ENCODE measurements at places on chromosomes 6 and 20.

- no peak for ATAC-seq
Observed at GRCh38 chr6:7806711-7807110, 80.8 kb downstream of the BMP6 start.

DNA sequence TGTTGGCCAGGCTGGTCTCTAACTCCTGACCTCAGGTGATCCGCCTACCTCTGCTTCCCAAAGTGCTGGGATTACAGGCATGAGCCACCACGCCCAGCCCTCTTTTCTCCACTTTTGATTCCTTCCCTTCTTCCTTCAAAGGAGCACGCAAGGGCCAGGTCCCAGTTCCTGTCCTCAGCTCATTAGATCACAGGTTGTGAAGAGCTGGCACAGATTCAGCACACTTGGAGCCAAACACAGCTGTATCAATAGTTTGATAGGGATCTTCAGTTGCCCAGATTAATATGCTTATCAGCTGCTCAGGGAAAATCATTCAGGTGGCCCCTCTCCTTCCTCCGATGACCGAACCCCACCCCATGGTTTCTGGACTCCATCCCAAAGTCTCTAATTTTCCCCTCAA, 14.4 kb upstream of the SLC22A23 start:
- ATAC-seq, result no peak

DNA sequence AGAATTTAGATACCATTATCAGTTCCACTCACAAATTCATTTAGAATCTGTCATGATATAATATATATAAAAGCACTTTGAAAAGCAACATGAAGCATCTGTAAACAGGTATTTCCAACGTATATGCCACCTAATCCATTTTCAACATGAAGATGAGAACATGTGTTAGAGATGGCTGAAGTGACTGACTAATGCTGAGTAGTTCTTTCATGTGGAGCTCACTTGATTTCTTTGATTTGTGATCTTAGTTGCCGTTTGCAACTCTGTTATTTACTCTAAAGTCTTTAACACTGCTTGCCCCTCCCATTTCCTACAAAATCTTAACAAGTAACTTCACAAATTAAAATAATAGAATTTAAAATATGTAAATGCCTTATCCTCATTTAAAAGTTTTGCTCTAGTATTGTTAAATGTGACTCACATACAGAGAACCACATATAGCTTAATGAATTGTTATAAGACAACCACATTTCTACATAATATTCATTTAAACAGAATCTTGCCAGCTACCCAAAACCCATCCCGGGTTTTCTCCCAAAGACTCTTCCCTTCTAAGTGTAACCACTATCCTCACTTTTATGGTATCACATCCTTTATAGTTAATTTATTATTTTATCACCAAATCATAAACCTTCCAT, 78.3 kb downstream of the ME1 start:
- no peak for ATAC-seq

DNA sequence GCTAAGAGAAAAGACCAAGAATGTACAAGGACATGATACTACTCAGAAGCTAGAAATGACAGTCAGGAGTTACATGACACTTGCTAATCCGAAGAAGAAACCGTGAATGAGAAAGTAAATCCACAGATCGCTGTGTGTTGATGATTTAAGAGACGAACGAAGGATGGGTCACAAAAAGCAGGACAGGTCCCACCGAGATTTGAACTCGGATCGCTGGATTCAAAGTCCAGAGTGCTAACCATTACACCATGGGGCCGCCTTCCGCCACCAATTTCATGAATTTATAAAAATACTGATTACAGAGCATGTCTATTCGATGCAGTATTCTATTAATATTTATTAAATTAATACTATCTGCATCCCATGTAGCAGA, 54.0 kb upstream of the BTN3A2 start:
- peak; percentile 9 for ATAC-seq

DNA sequence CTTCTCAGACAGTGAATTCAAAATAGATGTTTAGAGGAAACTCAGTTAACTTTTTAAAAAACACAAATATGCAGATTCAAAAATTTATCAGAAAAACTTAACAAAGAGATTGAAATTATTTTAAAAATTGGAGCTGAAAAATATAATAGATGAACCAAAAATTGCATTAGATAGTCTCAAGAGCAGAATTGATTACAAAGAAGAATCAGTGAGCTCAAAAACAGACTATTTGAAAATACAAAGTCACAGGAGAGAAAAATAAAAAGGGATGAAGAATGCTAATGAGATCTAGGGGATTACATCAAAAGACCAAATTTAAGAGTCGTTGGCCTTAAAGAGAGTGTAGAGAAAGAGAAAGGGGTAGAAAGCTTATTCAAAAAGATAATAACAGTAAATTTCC, 700.5 kb downstream of the COL12A1 start:
- no peak for ATAC-seq

Measured in activated T-helper 17 cell treated with anti-CD3 and anti-CD28 coated beads, Interleukin-2, amount 50 U/mL, for 72 hours (primary cell).